Ascending aorta (tissue), 2 donors: ENCODE measurements at places on chromosomes 11 and 22.

GRCh38 chr22:21681566-21682370, 16.0 kb downstream of the PPIL2 start:
- no peak for DNase-seq

DNA sequence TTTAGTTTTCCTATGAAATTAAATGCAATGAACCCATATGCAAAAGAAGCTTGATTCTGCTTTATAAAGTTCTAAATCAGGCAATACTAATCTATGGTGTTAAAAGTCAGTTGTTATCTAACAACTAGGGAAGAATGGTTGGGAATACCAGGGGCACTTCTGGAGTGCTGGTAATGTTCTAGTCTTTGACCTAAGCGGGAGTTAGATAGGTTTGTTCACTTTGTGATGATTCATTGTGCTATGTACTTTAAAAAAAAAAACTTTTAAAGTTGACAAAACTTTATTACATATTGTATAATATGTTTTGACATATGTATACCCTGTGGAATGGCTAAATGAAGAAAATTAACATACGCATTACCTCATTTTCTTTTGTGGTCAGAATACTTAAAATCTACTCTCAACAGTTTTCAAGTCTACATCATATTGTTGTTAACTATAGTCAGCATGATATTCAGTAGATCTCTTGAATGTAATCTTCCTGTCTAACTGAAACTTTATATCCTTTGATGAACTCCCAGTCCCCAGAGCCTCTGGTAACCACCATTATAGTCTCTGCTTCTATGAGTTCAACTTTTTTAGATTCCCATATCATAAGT, 39.2 kb downstream of the BIRC2 start:
- no peak for DNase-seq

DNA sequence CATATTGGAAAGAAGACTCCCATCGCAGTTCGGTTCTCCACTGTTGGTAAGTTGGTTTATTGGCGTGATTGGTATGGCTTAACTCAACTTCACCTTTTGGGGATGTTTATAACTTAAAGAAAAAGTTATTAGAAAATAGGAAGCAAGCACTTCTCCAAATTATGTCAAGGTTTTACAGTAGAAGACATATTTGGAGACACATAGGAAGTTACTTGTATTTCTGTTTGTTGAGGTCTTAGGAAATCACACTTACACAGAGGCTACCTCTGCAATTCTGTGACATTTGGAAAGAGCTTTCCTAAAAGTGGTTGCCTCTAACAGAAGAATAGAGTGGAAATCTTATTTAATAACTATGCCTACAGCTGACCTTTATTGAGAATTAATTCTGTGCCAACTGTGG, 12.3 kb downstream of the CAT start:
- no peak for DNase-seq

- peak; percentile 75 for DNase-seq
These were observed 1.2 kb upstream of the HSPA8 start for GRCh38 chr11:123062892-123063825.

DNA sequence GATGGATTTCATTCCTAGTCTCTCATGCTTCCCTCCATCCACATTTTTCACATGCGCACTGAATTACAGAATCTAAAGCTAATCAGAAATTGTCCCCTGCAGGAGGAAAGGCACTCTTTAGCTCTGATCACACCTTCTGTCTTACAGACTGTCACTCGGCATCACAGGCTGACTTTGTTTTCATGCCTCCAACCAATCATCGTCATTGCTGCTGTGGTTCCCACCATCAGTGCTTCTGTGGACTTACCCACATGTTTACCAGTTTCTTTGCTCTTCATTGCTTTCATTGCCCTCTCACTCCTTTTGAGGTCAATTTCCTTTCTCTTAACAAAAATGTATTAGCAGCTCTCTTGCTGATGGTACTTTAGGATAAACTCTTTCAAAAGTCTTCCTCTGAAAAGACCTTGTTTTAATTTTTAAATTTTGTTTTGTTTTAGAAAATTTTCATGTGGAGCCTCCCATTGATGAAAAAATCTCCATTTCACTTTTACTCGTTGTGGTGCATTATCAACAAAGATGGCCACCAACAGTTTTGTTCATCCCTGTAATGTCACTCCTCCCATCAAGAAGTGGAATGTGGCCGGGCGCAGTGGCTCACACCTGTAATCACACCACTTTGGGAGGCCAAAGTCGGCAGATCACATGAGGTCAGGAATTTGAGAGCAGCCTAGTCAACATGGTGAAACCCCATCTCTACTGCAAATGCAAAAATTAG, 20.2 kb upstream of the TREH start:
- DNase-seq: no peak

DNA sequence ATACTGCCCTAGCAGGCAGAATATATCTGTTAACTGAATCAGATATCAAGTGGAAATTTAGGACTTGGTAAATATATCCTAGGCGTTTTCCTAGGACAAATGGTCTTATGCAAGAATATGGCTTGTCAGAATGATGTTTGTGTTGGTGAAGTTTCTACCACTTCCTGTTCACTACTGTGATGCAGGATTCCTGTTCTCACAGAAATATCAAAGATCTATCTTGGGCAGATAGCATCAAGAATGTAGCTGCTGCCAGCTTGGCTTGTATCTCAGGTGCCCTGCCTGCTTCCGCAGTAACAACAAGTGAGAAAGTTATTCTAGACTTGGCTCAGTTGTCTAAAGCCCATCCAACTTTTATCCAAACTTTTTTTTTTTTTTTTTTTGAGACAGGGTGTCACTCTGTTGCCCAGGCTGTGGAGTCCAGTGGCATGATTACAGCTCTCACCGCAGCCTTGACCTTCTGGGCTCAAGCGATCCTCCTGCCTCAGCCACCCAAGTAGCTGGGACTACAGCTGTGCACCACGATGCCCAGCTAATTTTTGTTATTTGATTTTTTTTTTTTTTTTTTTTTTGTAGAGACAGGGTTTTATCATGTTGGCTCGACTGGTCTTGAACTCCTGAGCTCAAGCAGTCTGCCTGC, 61.3 kb downstream of the PPME1 start:
- DNase-seq: no peak

- no peak for DNase-seq
These were observed 898.2 kb upstream of the RAG2 start for GRCh38 chr11:37496201-37496600.
